ENCODE measurements at places on chromosomes 11 and 22.
A peak's percentile ranks its signal among the peaks of the same experiment; 100 is the strongest.

GRCh38 chr22:30246814-30247376 is 336 bp upstream of the LIF start:
- DNase-seq, result no peak

- no peak for DNase-seq
These were observed 341.6 kb downstream of the CTTN start for GRCh38 chr11:70739811-70740487.

- DNase-seq, result no peak
These were observed 41.8 kb downstream of the PDGFD start for GRCh38 chr11:104122011-104122635.

- no peak for DNase-seq
These were observed 15.9 kb upstream of the DGCR8 start for GRCh38 chr22:20064140-20064480.

GRCh38 chr11:117925198-117925925 is 3.8 kb downstream of the TMPRSS13 start:
- DNase-seq, result no peak

DNA sequence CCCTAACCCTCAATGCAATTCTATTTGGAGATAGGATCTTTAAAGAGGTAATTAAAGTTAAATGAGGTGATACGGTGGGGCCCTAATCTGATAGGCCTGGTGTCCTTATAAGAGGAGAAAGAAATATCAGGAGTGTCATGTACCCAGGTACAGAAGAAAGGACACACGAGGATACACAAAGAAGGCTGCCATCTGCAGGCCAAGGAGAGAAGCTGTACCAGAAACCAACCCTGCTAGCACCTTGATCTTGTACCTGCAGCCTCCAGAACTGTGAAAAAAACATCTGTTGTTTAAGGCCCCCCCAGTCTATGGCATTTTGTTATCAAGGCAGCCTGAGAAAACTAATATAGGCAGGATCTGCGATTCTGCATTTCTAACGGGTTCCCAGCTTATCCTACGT is 44.2 kb downstream of the FBXO7 start:
- DNase-seq, result no peak

- peak; percentile 41 for DNase-seq
These were observed 19.7 kb upstream of the GLYATL1 start for GRCh38 chr11:58919561-58919960.

- DNase-seq, result no peak
These were observed 5.1 kb downstream of the CHEK2 start for GRCh38 chr22:28736301-28737155.

DNA sequence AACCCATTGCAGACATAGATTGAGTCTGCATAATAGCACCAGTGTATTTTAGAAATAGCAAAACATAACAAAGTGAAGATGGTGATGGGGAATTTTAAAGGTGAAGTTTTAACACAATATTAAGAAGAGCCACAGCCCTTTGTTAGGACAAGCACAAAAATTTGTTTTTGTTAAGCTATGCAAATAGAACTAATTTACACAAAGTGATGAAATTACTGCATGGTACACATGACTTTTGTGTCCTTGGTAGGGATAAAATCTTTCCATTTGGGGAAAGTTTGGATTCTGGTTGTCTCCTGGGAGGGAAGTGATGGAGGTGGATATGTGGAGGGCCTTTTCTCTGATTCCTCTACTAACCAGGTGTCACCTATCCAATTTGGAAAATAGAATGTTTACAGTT is 50.4 kb upstream of the MTNR1B start:
- DNase-seq, result no peak

- DNase-seq, result no peak
These were observed 992.5 kb downstream of the OPCML start for GRCh38 chr11:132539590-132540368.

DNA sequence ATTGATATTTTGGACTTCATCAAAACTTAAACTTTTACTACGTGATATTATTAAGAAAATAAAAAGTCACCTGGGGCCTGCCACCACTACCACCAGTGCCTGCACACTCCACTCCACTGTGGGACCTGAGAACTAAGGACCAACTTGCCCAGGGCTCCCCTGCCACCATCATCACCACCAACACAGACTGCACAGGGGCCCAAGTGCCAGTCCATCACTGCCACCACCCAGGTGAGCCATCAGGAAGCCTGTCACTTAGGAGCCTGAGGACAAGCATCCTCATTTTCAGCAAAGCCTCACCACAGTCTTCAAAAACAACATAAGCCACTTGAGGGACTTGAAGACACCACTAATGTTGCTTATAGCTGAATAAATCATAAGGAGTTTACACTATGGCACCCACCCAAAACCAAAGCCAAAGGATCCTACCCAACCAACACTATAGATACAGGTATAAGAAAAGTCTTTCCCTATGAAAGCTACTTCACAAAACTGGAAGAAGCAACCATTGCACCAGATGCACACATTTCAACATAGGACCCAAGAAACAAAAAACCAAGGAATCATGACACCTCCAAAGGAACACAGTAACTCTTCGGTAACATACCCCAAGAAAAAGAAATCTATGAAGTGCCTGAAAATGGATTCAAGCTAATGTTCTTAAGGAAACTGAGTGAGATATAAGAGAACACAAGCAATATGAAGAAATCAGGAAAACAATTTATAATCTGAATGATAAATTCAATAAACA is 73.6 kb upstream of the GNAZ start:
- DNase-seq, result no peak

GRCh38 chr11:126583594-126584427 is 228.3 kb downstream of the ST3GAL4 start:
- DNase-seq, result no peak

DNA sequence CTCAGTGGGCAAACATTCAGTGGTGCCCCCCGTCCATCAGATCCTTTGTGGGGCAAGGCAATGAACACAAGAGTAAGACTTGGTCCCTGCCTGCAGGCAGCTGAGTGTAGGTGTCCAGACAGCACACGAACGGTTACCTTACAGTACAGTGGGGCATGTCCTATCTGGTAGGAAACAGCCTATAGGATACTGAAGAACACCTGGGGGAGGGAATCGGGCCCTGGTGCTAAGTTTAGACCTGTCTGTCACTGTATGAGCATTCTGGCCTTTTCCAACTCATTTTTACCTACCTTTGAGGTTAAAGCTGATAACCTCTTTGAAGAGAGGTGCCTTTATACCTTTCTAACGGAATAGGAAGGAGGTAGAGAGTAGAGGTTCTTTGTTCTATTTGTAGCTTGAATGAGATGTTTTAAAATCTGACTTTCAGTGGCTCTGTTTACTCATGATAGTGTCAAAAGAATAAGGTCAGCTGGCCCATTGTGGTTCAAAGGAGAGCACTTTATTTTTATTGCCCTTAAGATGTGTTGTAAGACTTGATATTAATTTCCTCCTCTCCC is 8.9 kb downstream of the ZNRF3 start:
- no peak for DNase-seq

- DNase-seq, result no peak
These were observed 16.5 kb downstream of the PATZ1 start for GRCh38 chr22:31329453-31330215.

- DNase-seq, result no peak
These were observed 27.2 kb downstream of the IGSF9B start for GRCh38 chr11:133929401-133930052.

- no peak for DNase-seq
These were observed 68.3 kb upstream of the POU2AF2 start for GRCh38 chr11:111177037-111177871.

GRCh38 chr11:65317025-65317786 is 2.5 kb downstream of the CDC42EP2 start:
- DNase-seq, result peak; percentile 72

- DNase-seq, result no peak
These were observed 30.8 kb downstream of the MARK2 start for GRCh38 chr11:63869683-63870082.

DNA sequence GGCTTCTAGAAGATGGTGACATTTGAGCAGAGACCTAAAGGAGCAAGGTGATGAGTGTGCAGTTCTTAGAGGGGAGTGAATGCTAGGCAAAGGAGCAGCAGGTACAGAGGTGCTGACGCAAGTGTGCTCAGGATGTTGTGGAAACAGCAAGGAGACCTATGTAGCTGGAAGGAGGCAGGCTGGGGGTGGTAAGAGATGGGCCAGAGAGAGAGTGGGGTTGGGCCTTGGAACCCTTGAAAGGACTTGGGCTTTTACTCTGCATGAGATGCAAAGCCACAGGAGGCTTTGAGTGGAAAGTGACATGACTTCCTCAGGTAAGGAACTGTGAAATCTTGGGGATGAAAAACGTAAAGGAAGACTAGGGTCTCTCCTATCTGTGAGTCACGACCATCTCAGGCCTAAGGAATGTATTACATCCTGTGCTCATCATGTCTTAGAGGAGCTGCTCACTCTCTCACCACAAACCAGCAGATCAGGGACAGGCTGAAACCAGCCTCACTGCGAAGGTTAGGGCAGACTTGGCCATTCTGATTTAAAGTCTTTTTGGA is 65.4 kb downstream of the MICAL2 start:
- DNase-seq, result peak; percentile 83

DNA sequence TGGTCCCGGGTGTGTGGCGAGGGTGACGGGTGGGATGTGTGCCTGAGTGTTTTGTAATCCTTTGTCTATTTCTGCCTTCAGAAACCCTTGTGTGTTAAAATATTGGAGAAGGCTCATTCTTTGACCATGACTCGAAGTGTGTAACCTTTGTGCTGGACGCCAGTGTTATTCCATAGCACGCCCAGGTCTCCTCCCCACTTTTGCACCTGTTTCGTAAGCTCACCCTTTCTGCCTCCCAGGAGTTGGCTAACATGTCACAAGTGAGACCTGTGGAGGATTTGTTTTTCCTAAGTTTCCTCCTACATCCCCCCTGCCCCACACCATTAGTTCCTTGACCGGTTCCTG is 382 bp downstream of the C11orf54 start:
- DNase-seq, result no peak

DNA sequence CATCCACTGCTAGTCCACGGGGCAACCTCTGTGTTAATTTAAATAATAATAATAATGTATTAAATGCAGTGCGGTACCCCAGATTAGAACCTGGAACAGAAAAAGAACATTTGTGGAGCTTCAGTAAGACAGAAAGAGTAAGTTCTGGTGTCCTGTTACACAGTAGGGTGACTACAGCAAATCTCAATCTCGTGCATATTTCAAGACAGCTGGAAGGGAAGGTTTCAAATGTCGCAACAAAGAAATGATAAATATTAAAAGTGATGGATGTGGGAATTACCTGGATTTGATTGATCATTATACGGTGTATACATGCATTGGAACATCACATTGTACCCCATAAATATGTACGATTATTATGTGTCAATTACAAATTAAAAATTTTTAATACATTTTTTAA is 1.7 kb upstream of the RAC2 start:
- DNase-seq, result no peak

DNA sequence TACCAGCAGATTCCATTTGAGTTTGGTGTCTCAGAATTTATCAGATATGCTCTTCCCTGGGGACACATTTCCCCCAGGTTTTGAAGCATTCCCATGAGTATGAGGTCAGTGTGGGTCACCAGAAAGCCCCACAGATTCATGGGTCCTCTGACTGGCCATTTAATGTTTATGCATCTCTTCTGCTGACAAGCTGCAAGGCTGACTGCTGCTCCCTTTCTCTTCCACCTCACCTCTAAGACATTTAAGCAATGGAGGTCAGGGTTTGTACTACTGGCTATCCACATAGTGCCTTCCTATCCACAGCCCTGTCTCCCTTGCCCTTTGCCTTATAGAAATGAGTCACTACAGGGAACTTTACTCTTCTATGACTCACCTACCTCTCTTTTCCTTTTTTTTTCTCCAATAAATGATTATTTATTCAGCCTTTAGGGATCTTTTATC is 106.0 kb upstream of the TIMP3 start:
- peak; percentile 62 for DNase-seq

- no peak for DNase-seq
These were observed 2.9 kb downstream of the SLC35C1 start for GRCh38 chr11:45807792-45808238.

DNA sequence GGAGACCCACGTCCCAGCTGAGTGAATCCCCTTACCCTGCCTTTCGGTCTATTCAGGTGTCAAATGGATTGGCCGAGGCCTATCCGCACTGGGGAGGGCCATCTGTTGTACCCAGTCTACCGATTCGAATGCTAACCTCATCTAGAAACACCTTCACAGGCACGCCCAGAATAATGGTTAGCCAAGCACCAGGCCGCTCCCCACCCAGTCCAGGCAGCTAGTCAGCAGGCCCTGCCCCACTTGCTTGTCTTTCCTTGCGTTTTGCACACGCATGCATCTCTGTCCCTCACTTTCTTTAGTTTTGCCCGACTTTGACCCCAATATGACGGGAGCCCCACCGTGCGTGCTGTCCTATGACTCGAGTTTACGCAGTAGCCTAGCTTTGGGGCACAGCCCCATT is 31.7 kb downstream of the PARVB start:
- no peak for DNase-seq

DNA sequence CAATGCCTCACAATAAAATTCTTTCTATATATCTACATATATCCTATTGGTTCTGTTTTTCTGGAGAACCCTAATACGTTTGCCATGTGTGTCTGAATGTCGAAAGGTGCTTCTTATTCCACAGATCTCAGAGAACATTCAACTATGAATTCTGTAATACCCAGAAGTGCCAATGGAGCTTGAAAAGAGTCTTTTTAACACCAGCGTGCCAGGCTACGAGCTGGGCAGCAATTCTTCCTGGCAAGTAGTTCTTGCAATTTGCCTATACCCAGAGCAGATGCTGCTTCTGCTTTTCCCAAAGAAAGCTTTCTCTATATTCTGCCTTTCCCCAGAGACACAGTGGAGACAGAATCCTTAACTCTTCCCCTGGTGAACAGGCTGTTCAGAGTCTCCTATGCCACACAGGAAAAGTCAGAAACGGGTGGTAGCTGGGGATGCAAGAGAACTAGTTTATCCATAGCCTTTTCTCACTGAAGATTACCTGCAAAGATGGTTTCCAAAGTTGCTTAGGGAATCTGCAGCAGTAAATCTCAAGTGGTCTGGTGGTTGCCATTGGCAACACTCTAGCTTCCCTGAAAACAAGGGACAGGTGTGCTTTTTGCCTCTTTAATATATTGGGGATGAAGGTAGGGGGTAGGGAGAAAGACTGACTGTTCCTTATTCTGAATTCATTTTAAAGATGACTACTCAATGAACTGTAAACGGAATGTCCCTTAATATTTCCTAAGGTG is 16.8 kb upstream of the PAFAH1B2 start:
- no peak for DNase-seq

DNA sequence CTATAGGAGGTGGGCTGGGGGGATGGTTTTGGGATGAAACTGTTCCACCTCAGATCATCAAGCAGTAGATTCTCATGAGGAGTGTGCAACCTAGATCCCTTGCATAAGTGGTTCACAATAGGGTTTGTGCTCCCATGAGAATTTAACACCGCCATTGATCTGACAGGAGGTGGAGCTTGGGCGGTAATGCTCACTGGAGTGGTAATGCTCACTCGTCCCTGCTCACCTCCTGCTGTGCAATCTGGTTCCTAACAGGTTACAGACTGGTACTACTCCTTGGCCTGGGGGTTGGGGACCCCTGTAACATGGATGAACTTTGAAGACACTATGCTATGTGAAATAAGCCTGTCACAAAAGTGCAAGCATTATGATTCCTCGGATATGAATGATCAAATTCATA is 87.0 kb upstream of the CLNS1A start:
- DNase-seq, result no peak

- no peak for DNase-seq
These were observed 46.3 kb downstream of the BRD1 start for GRCh38 chr22:49781289-49781782.
